ENCODE measurements at places on chromosomes 3 and 15.

DNA sequence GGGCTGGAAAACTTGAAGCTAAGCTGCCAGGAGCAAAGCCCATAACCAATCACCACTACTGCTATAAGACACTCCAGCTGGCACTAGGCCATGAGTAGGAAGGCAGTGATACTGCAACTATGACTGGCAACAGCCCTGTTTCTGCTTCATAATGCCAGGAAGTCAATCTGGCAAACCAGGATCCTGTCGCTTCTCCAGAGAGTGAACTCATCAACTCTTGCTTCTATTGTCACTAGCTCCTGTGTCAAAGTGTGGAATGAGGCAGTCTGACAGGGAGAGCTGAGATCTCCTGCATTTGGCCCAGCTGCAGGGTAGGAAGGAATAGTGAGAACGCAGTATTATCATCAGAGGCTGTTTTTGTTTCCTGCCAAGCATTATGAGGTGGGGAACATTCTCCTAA lies 105.3 kb downstream of the CTNNB1 start:
- DNase-seq: no peak

DNA sequence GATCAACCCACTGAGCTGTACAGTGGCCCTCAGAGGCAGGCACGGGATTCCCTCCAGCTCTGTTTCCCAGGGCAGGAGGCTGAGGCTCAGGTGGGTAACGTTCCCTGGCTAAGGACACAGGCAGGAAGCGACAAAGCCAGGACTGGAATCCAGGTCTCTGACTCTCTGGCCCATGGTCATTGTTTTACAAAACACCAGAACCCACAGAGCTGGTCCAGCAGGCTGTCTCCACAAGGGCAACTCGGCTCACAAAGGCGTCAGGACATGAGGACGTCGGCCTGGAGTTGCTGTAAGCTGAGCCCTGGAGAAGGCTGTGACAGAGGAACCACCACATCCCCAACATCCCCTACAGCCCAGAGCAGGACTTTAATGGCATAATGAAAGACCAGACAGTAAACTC lies 30.7 kb downstream of the NUP210 start:
- DNase-seq: no peak

- no peak for DNase-seq
These were observed 36.1 kb downstream of the IGF1R start for GRCh38 chr15:98684436-98684835.

- no peak for DNase-seq
These were observed 58.2 kb downstream of the KLHL6 start for GRCh38 chr3:183497313-183497712.

DNA sequence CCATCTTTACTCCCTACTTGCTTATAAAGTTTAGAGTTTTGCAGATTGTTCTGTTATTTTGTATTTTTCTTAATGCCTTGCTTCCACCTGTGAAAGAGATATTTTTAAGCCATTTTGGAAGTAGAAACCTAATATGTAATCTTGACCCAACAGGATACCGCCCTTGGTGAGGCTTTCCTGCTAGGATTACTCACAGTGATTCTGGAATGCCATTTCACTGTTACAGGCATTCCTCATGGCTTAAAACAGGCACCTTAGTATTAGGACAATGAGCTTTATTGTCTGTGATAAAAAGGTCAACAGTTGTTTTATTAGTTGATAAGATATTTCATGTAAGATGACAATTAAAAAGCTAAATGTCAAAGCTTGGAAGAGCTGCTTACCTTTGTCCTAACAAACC lies 58.2 kb downstream of the PHLDB2 start:
- no peak for DNase-seq
